ENCODE measurements at places on chromosomes 11 and 22.

- DNase-seq = no peak
Observed at GRCh38 chr22:47402876-47403525, 640.6 kb downstream of the TBC1D22A start.

GRCh38 chr11:79431535-79431934, 9.3 kb downstream of the TENM4 start:
- peak; percentile 71 for DNase-seq

- no peak for DNase-seq
Observed at GRCh38 chr11:72633068-72633467, 41.2 kb downstream of the PDE2A start.

DNA sequence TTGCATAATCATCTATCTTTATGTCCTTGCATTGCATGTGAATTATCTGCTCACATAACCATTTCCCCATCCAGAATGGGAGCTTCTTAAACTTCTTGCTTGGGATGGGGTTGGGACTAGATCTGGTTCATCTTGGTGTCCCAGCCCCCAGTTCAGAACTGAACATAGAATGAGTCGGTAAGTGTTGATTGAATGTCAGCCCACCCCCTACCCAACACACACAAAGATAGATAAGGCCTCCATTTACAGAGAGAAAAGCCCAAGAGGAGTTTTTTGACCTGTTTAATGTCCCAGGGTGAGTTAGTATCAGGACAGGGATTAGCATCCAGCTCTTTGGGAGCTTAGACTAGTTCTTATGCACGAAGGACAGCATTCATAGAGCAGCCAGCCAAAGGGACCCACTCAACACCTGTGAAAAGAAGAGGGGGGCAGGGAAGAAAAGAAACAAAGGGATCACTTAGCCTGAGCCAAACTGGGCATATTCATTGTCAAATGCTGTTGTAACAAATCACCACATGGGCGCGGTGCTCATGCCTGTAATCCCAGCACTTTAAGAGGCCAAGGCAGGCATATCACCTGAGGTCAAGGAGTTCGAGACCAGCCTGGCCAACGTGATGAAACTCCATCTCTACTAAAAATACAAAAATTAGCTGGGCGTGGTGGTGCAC, 57.4 kb downstream of the CHRDL2 start:
- DNase-seq = no peak

- no peak for DNase-seq
Observed at GRCh38 chr11:130300567-130300966, 14.2 kb downstream of the ZBTB44 start.

DNA sequence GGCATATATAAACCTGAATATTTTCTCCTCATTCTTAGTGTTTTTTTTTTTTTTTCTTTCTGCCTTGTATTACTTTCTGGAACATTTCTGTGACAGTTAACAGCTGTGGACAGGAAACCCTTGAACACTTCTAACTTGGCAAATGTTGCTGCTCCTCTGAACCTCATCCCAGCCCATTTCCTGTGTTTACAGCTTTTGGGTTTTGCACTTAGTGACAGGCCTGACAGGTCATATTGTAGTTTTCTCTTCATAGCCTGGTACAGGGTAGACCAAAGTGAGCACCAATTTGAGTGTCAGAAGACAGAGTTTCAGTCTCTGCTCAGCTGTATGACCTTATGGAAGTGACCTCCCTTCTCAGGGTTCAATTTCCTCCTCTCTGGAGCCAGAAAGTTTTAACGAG, 91.6 kb downstream of the STIM1 start:
- DNase-seq = peak; percentile 24

DNA sequence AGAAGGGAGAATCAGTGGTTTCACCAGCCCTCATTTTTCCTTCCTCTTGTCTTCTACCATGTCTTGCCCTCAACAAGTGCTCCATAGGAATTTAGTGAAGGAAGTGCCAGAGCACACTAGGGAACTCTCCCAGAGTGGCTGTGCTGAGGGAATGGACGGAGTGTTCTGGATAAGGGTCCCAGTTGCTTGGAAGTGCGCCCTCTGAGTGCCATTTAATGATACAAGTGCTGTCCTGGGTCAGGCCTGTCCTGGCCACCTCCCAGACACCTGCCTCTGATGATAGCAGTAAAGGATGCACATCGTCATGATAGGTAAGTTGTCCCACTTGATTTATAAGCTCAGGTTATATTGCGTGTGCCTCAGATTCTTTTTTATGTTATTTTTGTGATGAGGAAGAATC, 5.1 kb downstream of the PANX1 start:
- DNase-seq = no peak

GRCh38 chr22:45179276-45180049, 15.7 kb downstream of the NUP50 start:
- no peak for DNase-seq

GRCh38 chr11:9982796-9983579, 311.0 kb downstream of the SBF2 start:
- peak; percentile 52 for DNase-seq

GRCh38 chr22:49555526-49555925, 272.1 kb downstream of the BRD1 start:
- no peak for DNase-seq

DNA sequence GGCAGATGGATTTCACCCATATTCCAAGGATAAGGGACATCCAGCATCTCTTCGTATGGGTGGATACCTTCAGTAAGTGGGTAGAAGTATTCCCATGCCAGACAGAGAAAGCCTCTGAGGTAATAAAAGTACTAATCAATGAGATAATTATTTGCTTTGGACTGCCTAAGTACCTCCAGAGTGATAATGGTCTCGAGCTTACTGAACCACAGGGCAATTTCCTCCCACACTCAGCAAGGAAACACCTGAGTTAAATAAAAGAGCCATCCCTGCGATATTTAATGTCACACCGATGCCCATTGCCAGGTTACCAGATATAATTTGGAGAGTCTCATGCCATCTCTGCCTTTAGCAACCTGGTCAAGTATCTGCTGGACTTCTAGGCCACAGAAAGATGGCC, 70.6 kb upstream of the MPEG1 start:
- DNase-seq = no peak

DNA sequence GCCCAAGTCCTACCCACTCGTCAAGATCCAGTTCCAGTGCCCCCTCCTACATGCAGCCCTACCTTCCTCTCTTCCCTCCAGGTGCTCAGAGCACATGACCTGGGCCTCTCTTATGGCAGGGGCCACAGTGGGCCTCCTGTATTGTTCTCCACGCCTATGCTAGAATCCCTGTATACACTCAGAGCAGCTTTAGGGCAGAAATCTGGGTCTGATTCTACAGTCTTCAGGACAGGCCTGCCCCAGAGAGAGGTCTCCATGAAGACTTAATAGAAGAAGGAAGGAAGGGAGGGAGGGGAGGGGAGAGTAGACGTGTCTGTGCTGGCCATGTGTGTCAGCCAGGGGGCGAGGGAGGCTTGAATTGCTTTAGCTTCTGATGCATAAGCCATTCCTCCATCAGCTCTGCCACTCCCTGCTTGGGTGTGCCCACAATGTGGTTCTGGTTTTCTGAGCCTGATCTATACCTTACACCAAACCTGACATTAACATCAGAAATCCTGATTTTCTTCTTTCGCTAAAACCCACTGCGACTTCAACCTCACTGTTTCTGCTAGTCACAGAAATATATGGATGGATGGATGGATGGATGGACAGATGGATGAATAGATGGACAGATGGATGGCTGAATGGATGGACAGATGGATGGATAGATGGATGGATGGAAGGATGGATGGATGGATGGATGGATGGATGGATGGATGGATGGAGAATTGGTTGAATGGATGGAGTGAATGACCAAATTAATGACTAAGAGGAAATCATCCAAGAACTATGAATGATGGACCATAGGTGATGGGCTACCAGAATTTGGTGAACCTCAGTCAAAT, 56.6 kb upstream of the PRDM11 start:
- DNase-seq = peak; percentile 65

GRCh38 chr22:38845004-38845740, 1.3 kb upstream of the NPTXR start:
- DNase-seq = no peak

DNA sequence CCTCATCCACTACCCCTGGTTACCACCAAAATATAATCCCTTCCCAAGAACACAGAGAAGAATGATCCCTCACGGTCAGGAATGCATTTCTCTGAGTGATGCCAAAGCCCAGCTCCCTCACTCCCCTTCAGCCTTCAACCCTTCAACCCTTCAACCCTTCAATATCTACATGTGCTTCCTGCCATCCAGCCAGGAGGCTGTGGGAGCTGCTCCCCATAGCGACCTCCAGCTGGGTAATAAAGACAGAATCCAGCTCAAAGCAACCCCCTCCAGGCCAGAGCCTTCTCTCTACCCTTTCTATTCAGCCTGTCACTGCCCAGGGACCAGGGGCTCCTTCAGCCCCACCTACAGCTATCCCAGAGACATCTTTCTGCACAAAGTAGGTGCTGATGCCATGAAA, 2.7 kb downstream of the ARHGAP1 start:
- DNase-seq = no peak

DNA sequence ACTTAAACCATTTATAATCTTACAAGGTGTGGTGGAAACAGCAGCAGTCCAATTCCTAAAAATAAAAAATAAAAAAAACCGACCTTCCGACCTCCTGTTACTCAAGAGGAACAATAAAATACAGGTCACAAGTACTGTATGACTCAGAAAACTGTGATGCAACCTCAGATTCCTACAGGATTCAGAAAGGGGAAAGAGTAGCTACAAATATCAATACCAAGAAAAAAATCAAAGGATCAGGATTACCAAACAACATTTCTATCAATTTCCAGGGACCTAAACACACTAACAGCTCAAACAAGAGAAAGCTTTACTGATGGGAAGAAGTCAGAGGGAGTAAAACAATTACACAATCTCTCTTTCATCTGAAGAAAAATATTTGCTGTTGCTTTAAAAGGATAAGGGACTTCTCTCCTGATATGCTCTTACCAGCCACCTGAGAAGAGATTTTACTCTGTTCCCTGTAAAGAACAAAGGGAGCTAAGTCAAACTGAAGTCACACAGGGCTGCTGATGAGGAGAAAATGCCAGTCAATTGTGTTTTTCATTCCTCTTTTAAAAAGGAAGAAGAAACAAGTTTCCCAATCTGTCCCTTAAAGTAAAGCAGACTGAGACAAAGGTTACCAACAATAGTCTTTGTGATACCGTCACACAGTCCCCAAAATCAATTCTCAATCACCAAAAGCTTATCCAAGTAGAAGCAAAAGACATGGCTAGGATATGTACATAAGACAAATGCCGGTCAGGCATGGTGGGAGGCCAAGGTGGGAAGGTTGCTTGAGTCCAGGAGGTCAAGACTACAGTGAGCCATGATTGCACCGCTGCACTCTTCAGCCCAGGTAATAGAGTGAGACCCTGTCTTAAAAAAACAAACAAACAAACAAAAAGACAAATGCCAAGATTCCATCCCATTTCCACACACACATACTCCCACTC, 39.3 kb downstream of the AMBRA1 start:
- peak; percentile 73 for DNase-seq

GRCh38 chr22:44067033-44067432, 42.9 kb downstream of the PARVB start:
- no peak for DNase-seq

- peak; percentile 49 for DNase-seq
Observed at GRCh38 chr11:78228467-78228866, 39.7 kb downstream of the USP35 start.

DNA sequence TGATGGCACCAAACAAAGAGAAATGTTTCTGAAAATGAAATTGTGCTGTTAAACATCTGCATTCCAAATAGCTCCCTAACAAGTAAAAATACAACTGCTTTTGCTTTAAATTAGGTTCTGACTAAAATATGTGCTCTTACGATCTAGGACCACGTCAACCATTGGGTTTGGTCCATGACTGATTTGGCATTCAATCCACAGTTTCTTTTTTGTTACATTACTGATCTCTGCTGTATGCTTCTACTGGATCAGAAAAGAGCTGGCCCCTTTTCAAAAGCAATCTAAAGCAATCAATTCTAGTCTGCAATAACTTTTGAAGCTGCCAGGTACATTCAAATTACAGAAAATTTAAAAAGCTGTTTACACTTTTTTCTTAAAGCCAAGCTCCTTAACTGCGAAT, 1047.1 kb upstream of the CCDC90B start:
- no peak for DNase-seq

GRCh38 chr11:113567867-113568544, 92.8 kb upstream of the DRD2 start:
- DNase-seq = no peak

GRCh38 chr11:122696662-122697061, 41.1 kb downstream of the UBASH3B start:
- no peak for DNase-seq

DNA sequence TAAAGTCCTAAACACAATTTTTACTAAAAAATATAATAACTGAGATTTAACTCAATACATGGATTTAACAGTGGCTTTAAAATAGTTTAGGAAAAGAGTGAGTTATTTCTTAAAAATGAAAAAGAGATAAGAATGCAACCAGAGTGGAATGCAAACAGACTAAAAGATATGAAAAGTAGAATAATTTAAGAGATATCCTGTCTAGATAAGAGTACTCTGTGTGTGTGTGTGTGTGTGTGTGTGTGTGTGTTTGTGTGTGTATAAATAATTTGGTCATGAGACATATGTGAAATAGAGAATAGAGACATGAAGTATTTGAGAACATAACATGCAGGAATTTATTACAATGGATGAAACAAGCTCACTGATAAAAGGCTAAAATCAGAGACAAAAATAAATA, 986.9 kb upstream of the CHORDC1 start:
- DNase-seq = peak; percentile 28

- no peak for DNase-seq
Observed at GRCh38 chr22:22877523-22878210, 9.9 kb upstream of the IGLL5 start.

GRCh38 chr11:116864531-116864930, 27.1 kb upstream of the APOA1 start:
- DNase-seq = peak; percentile 40

DNA sequence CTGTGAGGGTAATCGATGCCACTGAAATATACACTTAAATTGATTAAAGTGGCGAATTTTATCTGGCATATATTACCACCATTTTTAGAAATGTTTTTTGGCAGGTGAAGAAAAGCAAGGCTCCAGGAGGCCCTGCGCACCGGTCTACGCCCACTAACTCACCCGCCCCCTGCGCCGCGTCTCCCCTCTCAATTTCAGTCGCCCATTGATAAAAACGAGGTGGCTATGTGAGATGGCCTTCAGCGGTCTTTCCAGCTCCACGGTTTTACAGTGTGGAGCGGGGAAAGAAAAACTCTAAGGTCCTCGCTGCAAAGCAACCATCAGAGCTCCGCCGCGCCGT, 602 bp upstream of the AQP11 start:
- no peak for DNase-seq

- DNase-seq = no peak
Observed at GRCh38 chr11:84747871-84748270, 879.3 kb downstream of the DLG2 start.

DNA sequence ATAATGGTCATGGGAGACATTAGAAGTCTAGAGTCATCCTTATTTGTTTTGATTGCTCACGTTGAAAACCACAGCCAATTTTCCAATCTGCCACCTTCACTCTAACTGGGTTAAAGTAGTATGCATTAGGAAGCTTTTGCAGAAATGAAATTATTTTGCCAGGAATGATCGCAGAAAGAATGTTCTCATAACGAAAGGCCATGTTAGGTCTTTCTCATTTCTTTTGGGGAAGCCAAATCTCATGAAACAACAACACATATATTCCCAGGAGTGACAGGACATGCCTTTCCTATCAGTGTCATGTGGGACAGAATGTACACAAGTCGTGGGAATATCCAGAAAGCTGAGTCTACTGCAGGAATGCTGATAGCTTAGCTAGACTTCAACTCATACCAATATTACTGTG, 386.3 kb downstream of the AASDHPPT start:
- no peak for DNase-seq
